ENCODE measurements at places on chromosomes 3 and 15. TPM values are rescaled to one million over a fixed set of nuclear protein-coding genes. Genes with fewer than 3 reads are reported as not detected.

The CFAP44 gene
- 2.9 TPM for total RNA-seq

The MFAP1 gene
- total RNA-seq: 27.3 TPM

The DNASE1L3 gene
- not detected for total RNA-seq

The SHF gene
- 2.1 TPM for total RNA-seq

The NANOGP8 gene
- total RNA-seq: not detected

The GRAMD2A gene
- total RNA-seq: 0.13 TPM

The RAD51 gene
- 7.8 TPM for total RNA-seq

The PP2D1 gene
- not detected for total RNA-seq

The GABRR3 gene
- total RNA-seq: not detected

- no peak for DNase-seq
Measured at GRCh38 chr3:71636482-71636881, 53.0 kb upstream of the FOXP1 start.

DNA sequence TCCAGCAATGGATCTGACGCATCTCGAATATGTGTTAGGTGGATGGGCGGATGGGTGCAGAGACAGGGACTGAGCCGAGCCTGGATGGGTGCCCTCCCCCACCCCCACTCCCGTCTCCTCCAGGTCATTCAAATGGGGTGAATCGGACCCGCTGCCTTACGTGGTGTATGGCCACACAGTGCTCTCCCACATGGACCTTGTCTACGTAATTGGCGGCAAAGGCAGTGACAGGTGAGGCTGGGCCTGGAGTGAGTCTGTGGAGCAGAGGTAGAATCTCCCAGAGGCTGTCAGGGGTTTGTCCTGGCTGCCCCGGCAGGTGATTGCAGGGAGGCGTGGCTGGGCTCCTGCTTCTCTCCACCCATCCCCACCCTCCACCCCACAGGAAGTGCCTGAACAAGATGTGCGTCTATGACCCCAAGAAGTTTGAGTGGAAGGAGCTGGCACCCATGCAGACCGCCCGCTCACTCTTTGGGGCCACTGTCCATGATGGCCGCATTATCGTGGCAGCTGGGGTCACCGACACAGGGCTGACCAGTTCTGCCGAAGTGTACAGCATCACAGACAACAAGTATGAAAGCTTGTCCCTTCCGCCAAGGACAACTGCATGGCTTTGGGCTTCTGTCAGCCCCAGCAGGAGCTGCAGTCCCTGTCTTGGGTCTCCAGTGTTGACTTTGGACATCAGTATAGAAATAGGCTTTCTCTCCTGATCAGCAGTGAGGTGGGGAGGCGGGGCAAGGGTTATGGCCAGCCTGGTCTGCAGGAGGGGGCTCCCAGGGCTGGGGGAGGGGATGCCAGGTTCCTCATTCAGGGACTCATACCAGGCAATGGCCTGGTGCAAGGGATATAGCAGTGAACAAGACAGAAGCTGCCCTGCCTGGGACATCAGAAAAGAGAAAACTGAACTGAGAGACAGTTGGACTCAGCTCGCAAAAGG is 3.4 kb downstream of the KLHL40 start:
- no peak for DNase-seq

- DNase-seq: no peak
Measured at GRCh38 chr3:154254527-154254926, 69.8 kb downstream of the DHX36 start.

- DNase-seq: no peak
Measured at GRCh38 chr3:107710851-107711250, 188.1 kb downstream of the BBX start.

- DNase-seq: no peak
Measured at GRCh38 chr3:187536185-187536584, 134.0 kb downstream of the SST start.

GRCh38 chr3:140207541-140207940 is 272.6 kb downstream of the CLSTN2 start:
- DNase-seq: no peak

DNA sequence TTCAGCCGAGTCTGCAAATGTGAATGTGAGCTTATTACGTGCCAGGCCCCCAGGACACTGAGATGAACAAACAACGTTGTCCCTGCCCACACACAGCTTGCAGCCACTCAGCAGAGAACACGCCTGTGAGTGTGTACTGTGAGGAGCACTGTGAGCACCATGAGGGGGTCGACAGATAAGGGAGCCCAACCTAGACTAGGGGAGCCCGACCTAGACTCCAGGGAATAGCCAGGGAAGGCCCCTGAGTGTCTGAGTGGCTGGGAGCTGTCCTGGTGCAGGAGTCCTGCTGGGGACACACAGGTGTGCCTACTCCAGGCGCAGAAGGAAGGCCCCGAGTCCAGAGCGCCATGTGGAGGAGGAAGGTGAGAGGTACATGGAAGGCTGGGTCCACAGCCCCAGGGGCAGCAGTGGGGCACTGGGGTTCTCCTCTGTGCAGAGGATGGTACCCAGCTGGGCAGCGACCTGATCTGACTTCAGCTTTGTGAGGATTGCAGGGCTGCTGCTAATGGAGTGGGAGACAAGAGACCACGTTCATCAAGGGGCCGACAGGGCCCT is 36.5 kb downstream of the MGLL start:
- no peak for DNase-seq

GRCh38 chr15:69729167-69729748 is 276.6 kb downstream of the RPLP1 start:
- no peak for DNase-seq

- peak; percentile 94 for DNase-seq
Measured at GRCh38 chr3:119310071-119310470, 15.9 kb downstream of the ARHGAP31 start.

GRCh38 chr3:190345027-190345821 is 23.0 kb upstream of the CLDN1 start:
- peak; percentile 87 for DNase-seq

DNA sequence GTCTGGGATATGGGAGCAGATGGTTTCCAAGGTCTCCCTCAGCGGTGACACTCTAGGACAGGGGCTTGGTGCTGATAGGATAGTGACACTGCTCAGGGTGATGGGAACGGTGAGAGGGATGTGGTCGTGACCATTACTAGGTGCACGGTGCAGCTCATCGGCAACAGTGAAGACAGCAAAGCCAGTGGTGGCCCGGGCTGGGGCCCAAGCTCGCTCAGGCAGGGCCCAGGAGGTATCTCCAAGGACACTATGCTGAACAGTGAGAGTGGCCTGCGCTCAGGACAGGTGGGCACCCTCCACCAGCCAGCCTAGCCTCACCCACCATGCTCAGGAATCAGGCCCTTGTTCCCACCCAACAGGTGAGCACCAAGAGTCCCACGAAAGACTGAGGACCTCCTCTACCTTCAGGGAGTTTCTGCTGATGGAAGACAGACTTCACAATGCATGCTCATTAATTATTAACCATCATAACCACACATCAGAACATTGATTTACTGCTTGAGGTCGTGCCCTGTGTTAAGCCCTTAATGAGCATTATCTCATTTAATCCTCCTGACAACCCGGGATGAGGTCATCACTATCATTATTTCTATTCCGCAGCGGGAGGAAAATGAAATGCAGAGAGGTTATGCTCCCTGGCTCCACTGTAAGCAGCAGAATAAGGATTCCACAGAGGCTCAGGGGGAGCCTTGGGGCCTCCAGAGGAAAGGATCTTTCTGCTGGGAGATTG is 269.4 kb downstream of the UACA start:
- peak; percentile 41 for DNase-seq

- DNase-seq: no peak
Measured at GRCh38 chr3:13547591-13548371, 1.1 kb upstream of the FBLN2 start.

DNA sequence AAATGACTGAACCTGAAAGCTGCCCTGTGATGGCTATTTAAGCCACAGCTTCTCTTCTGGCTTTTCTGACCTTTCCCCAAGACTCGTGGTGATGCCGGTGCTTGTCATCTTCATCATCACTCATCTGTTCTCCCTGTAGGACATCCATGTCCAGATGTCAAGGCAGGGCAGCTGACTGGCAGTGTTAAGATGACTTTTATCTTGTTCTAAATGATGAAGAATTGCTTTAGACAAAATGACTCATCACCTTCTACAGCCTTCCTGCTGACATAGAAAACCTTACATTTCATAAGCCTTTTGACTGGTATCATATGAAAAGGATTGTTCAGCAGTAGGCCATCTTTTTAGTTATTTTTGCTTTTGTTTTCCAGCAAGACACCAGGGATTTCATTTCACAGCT is 67.0 kb upstream of the GPR149 start:
- no peak for DNase-seq

DNA sequence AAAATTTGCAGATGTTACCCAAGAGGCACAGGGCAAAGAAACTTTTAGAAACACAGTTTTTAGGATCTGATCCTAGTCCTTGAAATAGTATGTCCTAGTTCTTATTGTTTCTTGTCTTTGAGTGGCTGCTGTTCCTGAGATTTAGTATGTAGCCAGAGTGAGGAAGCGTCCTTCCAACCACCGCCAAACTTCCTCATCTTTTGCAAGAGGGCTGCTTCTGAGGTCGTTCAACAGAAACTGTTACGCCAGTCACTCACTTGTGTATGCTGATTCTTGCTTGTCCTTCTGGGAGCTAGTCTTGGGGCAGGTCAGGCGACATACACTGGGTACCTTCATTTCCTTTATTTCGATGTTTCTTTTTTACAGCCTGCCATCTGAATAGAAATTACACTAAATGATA is 577.3 kb upstream of the ZNF717 start:
- no peak for DNase-seq

DNA sequence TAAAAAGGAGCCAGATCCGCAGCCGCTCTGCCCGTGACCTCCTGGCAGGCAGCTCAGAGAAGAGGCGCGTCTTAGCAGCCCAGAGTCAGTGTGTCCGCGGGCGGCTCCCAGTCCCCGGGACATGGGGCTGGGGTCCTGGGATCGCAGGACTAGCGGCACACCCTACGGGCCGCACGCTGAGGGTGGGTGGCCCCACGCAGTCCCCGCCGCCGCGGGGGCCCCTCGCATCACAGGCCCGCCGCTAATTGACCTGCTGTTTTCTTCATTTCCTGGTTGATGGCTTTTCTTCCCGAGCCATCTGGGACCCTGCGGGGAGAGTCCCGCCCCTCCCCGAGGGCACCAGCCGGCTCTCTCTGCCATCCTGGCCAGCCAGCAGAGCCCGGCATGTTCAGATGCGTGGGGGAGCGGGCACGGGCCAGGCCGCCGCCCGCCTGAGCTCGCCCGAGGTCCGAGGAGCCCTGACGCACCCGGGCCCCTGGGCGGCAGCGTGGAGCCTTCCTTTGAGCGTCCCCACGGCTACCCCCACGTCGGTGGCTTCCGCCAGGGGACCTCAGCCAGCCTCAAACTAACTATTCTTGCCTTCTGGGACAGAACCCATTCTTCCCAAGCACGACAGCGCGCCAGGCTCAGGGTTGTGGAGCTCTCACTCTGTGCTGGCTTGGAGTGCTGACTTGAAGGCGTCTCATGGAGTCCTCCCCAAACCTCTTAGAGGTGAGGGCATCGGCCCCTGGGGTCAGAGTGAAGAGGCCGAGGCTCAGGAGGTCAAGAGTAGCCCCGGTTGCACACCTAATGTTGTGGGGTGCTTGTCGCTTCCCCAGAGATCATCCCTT is 34.6 kb upstream of the CACNA2D3 start:
- no peak for DNase-seq

DNA sequence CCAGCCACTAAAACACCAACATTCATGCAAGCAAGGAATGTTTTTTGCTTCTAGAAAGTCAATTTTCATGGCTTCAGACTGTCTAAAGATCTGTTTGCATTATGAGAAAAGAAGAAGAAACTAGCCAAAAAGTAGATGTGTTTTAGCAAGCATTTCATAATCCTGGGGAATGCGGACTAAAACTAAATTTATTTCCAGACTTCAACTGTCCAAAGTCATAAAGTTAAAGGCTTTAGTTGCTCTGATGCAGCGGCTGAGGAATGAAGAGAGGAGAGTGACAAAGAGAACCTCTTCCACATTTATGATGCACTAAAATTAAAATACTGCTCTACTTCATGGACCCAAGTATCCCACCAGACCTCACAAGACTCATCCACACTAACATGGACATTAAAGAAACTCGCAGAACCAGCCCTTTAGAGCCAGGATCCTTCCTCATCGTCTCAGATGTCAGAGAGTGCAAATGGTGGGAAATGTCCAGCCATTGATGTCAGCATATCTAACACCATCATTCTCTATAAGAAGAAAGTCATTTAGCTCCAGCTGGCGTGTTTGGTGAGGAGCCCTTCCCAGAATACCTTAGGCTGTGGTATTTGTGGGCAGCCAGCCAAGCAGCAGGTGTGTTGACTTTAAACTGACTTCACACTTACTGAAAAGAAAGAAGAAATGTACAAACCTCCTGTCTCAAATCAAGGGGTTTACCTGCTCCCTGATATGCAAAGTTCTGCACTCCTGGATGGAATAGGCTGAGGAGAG is 17.4 kb downstream of the FYCO1 start:
- no peak for DNase-seq

DNA sequence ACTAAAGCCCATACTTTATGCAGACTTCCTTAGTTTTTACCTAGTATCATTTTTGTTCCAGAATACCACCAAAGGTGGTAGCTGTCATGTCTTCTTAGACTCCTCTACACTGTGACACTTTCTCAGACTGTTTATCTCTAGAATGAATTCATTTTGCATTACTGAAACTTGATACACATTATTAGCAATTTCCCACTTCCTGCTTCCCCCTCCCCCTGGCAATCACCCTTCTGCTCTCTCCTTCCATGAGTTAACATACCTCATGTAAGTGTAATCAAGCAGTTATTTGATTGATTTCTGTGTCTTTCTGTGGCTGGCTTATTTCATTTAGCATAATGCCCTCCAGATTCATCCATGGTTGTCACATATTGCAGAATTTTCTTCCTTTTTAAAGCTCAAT is 204.9 kb downstream of the STAG1 start:
- no peak for DNase-seq

DNA sequence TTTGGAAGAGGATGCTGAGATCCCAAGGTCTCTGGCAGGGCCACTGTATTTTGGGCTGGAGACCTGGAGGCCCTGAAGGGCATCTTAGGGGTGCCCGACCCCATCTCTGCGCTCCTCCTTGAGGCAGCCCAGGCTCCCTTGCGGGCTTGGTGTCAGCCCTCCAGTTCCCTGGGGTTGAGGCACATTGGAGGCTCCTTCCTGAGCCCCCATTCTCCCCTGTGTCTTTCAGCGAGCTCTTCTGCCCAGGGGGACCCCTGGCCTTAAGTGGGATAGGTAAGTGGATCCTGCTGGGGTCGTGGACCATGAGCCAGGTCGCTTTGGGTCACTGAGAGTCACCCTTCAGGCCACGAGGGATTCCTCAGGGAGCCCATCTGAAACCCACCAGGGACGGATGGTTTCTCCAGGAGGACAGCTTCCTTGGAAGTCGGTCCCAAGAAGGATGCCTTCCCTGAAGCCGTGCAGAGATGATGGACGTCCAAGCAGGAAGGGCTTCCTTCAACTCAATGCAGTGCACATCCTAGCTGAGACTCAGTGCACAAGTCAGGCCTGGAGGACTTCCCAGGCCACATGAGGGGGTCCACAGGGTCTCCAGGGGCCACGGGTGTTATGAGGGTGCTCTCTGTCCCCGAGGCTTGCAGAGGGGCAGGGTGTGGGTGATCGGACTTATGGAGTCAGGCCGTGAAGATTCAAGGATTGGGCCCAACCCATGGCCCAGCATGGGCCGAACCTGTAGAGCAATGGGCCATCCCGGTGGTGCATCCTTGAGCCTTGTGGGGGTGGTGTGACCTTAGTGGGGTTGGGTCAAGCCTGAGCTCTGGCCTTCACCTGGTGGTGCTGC is 224.3 kb downstream of the SNRPN start:
- no peak for DNase-seq
